BJ (cell line): ENCODE measurements at places on chromosomes 1 and 21. TPM values are rescaled to one million over a fixed set of nuclear protein-coding genes. Genes with fewer than 3 reads are reported as not detected.

Gene ACOT11
- 1.5 and 2.4 TPM in 2 replicates for polyA plus RNA-seq

Gene RAB3B
- polyA plus RNA-seq, result 27.4 and 44.0 TPM in 2 replicates

Gene HOOK1
- not detected in 2 replicates for polyA plus RNA-seq

Gene CFAP141
- not detected in 2 replicates for polyA plus RNA-seq

Gene LORICRIN
- not detected in 2 replicates for polyA plus RNA-seq

Gene PIK3R3
- 1.5 and 2.2 TPM in 2 replicates for polyA plus RNA-seq

Gene DUSP23
- polyA plus RNA-seq, result 16.0 and 22.8 TPM in 2 replicates

Gene OR2M7
- not detected in 2 replicates for polyA plus RNA-seq

Gene PRAMEF9
- polyA plus RNA-seq, result not detected in 2 replicates

Gene LGR6
- not detected in 2 replicates for polyA plus RNA-seq

Gene CD52
- polyA plus RNA-seq, result not detected in 2 replicates

GRCh38 chr1:16235944-16236510, 956 bp downstream of the CPLANE2 start:
- DNase-seq, result no peak

DNA sequence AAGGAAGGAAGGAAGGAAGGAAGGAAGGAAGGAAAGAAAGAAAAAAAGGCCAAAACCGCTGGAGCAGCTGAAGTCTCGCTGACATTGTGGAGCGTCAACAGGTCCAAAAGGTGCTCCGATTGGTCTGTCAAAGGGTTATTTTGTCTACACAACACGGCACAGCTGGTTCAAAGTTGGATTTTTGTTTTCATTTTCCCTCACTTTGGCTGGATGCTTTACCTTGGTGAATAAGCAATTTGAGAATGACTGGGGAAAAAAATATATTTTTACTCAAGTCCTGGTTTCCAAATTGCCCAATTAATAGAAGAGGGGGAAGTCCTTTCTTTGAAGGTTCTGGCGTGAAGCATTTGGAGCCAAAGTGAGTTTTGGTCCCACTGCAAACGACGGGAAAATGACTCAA, 19.3 kb upstream of the PAX7 start:
- no peak for DNase-seq

GRCh38 chr1:200290010-200290685, 119.7 kb downstream of the ZNF281 start:
- no peak for DNase-seq

DNA sequence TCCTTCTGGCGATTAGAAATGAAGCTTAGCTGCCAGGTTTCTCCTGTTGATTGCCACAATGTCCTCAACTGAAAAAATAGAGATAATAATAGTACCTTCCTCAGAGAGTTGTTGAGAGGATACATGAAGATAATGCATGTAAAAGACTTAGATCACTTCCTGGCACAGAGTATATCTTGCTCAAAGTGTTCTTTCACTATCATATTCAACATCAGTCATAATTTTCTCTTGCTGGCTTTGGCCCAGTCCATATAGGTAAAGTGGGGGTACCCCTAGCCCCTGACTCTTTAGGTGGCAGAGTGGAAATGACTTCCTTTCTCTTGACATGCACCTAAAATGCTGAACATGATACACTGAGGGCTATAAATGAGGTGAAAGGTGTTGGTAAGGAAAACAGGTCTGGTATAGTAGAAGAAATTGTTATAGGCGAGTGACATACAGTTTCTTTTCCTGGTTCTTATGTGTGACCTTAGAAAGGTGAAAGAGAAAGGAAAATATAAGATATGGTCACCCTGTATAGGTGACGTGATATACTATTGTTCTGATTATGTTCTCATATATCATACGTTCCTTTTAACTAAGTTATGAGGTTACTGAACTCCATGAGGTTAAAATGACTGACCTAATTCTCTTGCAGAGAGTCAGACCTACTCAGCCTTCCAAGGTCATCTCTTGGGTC, 209.9 kb upstream of the DEPDC1 start:
- no peak for DNase-seq

DNA sequence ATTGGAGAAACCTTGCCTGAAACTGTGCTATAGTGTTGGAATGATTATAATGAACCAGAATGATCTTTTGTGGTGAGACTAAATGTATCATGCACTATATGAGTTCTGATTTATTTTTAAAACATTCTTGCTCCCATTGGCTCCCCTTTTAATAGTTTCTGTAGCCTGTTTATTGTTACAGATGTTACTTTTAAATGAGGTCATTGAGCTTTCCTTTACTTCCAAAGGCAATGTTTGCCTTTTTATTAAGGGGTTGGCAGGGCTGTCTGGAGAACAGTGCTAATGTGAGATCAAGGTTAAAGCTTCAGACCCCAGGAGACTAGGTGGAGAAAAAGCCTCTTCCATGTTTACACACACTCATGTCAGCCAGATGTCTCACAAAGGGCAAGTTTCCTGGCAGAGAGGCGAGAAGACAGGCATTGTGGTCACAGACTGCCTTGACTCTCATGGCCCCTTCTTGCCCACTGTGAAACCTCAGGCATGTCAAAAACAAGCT, 120.6 kb upstream of the RAVER2 start:
- peak; percentile 24 for DNase-seq

DNA sequence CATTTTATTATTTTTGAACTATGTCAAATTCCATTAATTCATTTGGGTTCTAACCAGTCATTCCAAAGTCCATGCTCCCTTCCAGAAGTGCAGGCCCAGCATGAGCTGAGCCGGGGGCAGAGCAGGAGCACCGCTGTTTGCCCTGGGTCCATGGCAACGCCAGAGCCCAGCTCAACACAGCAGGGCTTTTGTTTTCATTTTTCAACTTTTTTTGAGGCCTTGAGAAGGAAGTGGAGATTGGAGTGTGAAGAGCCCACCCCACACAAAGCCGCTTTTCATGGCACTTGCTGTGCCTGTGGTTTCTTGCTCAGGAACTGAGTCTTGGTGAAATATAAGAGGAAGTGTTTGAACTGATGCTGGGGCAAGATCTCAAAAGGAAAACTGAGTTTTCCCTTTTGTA, 13.2 kb upstream of the PRMT2 start:
- no peak for DNase-seq

DNA sequence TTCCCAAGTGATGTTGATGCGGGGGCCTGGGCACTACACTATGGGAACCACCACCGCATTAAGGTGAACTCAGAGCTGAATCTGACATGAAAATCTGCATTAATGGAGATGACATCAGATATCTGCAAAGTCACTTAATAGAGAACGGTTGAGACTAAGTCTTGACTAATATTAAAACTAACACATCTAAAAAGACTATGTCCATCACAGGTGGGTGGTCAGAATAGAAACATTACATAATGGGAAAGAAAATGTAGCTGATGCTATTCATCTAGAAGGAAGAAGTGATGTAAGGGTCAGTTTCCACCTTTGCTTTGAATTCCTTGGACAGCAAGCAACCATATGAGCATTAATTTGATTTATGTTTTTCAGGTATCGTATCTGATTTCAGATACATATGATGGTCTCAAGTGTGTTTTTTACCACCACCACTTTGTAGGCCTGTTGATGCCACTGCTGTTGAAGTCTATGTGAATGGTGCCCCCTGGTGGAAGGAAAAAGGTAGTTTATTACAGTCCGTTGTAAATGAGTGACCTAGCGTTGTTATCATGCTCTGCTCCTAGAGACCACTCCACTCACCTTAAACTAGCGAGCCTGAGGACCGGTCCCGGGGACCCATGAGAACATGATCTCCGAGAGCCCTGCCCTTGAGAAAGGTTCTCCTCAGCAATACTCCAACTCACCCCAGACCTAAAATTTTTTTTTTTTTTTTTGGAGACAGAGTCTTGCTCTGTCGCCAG, 73.5 kb downstream of the BACH1 start:
- no peak for DNase-seq

GRCh38 chr1:107817206-107817605, 147.8 kb downstream of the VAV3 start:
- DNase-seq, result no peak

GRCh38 chr1:14108356-14109275, 408.6 kb downstream of the PRDM2 start:
- DNase-seq, result no peak

DNA sequence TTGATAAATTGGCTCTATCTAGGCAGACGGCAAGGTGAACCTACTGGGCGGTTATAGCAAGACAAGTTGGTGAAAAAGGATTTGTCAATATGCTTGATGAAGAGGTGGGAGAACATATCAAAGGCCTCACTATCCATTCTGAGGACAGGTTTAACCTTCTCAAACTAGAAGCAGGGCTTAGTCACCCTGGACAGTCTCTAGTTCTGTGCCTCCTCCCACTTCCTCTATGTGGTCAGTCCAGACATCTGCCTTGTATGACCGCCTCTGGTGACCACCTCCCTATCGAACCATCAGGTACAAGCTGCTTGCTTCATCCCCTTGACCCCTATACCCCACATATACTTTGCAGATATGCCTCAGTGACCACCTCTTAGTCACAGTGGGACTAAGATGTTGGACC, 2.3 kb upstream of the SCYL3 start:
- no peak for DNase-seq

- DNase-seq, result no peak
Observed at GRCh38 chr1:145877923-145878486, 7.7 kb downstream of the ANKRD35 start.

DNA sequence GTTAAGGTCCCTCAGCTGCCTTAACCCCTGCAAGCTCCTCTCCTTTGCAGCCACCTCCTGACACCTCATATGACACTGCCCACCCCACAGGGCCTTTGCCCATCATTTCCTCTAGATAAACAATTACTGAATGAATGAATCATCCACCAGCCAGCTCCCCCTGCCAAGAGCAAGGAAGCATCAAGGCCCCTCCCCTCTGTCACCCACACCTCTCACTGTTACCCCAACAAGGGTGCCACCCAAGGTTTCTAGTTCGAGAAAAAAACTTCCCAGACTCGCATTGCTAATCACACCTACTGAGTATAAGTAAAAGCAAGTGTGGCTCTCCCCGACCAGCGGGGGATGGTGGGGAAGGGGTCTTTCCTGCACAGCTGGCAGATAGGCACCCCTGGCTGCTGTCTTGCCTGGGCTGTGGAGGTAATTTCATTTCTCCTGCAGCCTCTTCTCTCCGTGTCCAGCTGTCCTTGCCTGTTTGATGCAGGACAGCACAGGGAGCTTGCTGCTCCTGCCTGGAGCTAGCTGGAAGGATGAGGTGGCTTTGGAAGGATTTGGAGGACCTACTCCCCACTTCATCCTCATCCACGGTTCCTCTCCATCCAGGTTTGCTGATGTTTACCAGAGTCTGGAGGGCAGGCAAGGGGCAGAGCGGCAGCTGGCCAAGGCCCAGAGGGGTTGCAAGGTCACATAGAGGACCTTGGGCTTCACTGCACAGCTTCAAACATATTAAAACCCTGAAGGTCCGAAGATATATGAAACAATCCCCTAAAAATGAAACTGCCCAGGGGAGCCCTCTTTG, 33.1 kb upstream of the LBR start:
- no peak for DNase-seq

DNA sequence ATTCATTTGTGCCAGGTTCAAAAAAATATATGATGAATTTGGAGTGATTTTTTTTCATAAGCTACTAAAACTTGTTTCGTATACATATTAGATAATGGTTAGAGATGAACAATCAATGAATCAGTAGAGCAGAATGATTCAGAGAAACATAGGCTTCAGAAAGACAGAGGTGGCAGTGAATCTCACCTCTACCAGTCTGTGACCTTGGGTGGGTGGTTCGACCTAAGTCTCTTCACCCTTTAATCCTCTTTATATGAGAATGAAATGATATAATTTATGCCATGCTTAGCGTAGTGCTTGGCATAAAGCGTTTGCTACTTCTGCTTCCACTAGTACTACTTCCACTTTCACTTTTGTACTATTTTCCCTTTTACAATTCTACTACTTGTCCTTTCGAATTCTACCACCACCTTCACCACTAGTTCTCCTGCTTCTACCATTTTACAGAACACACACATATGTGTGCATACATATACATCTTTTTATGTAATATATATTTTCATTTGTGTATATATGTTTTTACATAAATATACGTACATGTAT, 45.1 kb downstream of the FYB2 start:
- DNase-seq, result no peak

DNA sequence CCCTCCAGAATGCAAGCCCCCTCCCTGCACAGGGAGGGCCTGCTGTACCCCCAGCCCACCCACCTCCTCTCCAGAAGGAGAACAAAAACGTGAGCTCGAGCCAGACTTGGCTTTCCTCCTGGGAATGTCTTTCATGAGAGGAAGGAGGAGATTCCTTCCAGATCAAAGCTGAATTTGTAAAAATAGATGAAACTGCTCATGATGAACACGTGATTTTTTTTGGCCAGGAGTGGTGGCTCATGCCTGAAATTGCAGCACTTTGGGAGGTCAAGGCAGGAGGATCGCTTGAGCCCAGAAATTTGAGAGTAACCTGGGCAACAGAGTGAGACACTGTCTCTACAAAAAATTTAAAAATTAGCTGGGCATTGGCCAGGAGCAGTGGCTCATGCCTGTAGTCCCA, 21.8 kb downstream of the GPR157 start:
- DNase-seq, result no peak

GRCh38 chr1:54919367-54920359, 32.7 kb upstream of the DHCR24 start:
- DNase-seq, result no peak

GRCh38 chr1:112673592-112674439, 643 bp upstream of the MOV10 start:
- DNase-seq, result no peak

- no peak for DNase-seq
Observed at GRCh38 chr1:115546846-115547245, 94.9 kb upstream of the VANGL1 start.

- DNase-seq, result no peak
Observed at GRCh38 chr1:93348104-93348728, 2.5 kb downstream of the DR1 start.

DNA sequence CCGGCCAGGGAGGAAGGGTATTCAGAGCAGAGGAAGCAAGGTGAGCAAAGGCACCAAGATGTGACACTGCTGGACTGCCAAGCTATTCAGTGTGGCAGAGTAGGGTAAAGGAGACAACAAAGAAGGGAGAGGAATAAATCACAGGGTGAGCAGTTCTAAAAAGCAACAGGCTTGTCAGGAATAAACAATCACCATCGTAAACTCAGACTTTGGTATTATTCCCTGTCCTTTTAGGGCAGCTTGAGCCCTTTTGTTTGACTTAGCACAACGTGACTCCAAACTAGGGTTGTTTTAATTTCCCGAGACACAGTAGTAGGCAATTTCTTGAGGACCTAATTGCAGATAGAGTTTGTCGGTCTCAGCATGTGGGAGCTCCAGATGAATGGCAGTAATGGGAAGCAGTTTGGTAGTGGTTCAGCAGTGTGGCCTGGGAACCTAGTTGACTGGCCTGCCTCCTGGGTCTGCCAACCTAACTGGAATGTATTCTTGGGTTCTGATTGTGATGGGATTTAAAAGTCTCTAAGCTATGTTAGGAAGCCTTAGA, 4.3 kb downstream of the CR1L start:
- DNase-seq, result no peak
